ENCODE measurements at places on chromosomes 3 and 15.

GRCh38 chr15:39312984-39313383 lies 267.9 kb upstream of the THBS1 start:
- no peak for DNase-seq

DNA sequence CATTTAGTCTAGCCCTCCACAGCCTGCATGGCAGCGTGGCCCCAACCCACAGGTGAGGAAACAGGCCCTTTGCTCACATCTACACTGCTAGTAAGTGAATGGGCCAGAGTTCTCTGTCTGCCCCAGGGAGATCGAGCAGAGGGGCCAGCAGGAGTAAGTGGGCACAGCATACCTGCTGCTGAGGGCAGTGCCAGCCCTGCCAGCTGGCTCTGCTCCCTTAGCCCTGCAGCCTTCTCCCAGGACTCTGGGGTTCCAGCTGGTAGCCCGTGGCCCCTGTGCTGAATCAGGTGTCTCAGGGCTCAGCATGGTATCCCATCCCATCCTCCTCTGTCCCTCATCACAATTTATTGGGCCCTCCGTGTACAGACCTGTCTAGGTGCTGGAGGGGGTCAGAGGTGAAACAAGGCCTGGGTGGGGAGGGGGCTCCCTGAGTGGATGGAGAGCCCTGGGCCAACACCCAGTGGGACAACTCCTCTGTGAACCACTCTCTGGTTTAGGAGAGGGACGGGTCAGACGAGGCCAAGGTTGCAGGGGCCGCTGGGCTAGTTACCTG lies 101.8 kb downstream of the DNAJB8 start:
- DNase-seq, result no peak

GRCh38 chr3:173538410-173538809 lies 140.9 kb downstream of the NLGN1 start:
- DNase-seq, result no peak

DNA sequence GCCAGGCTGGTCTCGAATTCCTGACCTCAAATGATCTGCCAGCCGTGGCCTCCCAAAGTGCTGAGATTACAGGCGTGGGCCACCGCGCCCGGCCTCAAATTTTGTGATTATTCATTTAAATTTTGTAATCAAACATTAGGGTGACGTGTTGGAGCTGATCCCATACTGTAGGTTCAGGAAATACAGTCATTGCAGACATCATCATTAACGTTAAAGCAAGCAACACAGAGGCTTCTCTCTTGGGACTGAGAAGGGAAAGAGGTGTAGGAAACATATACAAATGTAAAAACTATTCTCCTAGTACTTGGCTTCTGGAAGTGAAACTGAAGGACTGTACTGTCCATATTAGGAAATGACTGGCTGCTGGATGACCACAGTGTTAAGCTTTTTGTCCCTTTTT lies 11.1 kb upstream of the ARID3B start:
- no peak for DNase-seq

DNA sequence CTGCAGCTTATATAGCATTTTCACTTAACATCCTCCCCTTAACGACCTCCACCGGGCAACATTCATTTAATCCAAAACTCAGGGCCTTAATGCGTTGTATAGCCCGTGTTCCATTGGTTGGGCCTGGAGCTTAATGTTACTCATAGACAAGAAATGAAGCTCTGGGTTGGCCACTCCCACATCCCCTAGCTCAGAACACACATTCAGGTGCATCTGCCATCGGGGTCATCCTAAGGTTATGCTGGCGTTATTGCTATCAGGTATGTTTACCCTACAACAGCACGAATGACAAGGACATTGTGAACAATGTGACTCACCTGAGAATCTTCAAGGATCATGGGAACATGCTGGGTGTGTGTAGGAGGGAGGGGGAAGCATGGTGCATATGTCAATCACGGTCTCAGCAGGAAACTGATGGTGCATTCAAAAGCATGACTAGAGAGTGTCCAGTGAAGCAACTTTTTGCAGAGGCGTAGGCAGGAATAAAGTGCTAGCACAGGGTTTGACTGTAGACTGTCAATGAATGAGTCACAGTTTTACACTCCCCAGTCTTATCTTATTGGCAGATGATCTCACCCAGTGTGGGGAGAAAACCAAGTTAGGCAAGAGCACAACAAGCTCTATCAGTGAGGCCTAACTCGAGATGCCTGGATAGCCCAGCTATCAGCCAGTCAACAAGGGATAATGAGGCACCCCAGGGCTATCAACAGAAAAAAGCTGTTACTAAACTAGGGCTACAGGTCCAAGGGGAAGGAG lies 402.1 kb upstream of the MCTP2 start:
- DNase-seq, result peak; percentile 94

DNA sequence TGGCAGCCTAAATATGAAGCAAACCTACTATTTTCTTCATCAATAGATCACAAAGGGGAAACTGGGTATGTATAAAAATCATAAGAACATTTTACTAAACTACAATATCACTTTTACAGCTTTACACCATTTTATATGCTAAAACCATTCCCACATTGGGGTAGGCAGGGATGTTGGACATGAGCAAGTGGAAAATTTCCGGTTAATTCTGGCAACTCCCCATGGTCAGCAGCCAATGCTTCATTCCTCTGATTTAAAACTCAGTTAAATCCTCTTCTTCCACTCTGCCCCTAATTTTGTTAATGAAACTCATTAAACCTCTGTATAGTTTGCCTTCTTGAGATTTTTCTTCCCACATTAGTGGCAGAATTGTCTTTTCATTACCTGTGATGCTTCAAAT lies 552.5 kb upstream of the NECTIN3 start:
- no peak for DNase-seq

DNA sequence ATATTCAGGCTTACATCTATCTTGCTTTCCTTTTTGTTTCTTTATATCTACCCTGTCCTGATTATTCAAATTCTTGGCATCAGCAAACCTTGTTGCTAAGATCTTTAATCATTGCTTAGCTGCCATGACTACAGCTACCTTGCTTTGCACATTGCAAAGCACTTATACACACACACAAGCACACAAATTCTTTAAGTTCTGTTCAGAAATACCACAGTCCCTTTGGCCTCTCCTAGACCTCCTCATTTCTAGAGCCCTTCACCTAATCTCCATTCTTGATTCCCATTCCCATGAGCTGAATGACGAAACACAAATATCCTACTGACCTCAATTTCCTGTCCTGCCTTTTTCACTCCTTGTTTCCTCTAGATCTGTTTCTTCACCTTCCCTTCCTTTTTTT lies 409.6 kb downstream of the UNC13C start:
- no peak for DNase-seq

GRCh38 chr3:30682434-30683155 lies 76.2 kb downstream of the TGFBR2 start:
- no peak for DNase-seq

DNA sequence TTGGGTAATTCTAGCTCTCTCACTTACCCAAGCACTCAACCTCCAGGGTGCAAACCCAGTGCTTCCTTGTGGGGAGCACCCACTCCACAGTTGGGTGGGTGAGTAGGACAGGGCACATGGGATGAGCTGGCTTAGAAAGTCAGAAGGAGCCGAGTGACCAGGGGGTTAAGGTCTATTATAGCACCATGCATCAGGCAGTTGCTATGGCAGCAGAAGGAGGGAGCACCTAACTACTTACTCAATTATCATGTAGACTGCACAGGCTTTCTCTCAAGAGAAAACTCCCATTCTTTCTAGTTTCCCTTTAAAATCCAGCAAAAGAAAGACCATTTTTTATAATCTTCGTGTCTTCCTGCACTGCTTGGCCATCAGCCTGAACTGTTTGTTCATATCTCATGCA lies 163.0 kb downstream of the OCA2 start:
- DNase-seq, result no peak

- DNase-seq, result no peak
Measured at GRCh38 chr15:67835297-67836133, 4.3 kb downstream of the RNU6-1 start.

DNA sequence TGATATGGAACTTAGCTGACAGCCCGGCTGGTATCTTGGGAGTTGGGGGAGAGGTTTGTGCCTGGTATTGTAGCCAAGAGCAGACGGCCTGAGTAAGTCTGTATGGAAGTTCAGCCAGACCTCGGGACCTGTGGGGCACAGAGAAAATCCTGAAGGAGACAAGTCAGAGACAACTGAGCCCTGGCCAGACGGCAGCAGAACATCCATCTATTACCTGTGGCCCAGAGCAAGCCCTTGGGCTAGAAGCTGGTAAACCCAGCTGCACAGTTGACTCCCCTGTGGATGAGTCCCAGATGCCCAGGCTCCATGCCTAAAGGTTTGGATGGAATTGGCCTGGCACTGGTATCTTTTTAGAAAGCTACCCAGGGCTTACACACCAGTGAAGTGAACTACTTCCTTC lies 70.4 kb upstream of the DLG1 start:
- DNase-seq, result no peak

- no peak for DNase-seq
Measured at GRCh38 chr15:66006986-66007385, 137.7 kb downstream of the RAB11A start.

DNA sequence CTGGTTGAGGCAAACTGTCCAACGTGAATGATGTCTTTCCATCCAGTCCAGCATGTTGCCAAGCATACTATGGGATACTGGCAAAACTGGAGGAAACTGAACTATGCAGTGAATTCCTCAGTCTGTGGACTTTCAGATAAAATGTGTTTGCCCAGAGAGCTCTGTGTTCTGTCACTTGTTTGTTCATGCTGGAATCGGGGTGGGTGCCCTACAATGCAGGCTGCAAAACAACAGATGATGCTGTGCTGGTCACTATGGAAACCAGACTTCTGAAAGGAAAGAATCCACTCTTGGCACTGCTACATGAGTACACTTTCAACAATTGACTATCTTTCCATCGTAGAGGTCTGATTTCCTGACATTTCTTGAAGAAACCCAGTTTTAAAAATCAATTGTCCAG lies 272.5 kb upstream of the ARHGEF26 start:
- DNase-seq, result no peak

DNA sequence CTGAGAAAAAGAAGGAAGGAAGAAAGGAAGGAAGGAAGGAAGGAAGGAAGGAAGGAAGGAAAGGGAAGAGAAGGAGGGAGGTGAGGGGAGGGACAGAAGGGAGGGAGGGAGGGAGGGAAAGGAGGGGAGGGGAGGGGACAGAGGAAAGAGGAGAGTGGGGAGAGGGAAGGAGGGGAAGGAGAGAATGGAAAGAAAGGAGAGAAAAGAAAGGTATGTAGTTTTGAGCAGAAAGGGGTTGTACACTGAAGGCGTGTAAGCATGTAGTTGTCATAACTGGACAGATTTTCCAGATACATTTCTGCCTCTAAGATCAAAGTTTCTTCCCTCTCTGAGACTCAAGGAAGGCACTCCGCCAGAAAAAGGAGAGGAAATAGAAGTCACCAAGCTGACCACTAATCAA lies 113.4 kb upstream of the KBTBD8 start:
- no peak for DNase-seq

GRCh38 chr3:55285156-55285555 lies 201.9 kb downstream of the WNT5A start:
- no peak for DNase-seq

DNA sequence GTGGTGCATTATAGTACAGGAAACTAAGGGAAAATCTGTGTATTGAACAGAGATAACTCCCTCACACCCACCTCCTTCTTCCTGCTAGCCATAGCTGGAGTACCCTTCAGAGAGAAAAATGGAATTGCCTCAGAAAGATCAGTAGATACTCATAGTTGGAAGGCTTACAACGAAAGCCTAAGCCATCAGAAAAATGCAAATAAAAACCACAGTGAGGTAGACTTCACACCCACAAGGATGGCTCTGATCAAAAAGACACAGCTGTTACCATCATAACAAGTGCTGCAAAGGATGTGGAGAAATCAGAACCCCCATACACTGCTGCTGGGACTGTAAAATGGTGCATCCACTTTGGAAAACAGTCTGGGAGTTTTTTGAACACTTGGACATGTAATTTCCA lies 7.4 kb upstream of the DLG1 start:
- no peak for DNase-seq

- no peak for DNase-seq
Measured at GRCh38 chr3:38545550-38545949, 49.4 kb downstream of the EXOG start.

- DNase-seq, result no peak
Measured at GRCh38 chr15:90564051-90564450, 34.3 kb downstream of the CRTC3 start.

- DNase-seq, result no peak
Measured at GRCh38 chr3:180063783-180064182, 27.0 kb upstream of the PEX5L start.

DNA sequence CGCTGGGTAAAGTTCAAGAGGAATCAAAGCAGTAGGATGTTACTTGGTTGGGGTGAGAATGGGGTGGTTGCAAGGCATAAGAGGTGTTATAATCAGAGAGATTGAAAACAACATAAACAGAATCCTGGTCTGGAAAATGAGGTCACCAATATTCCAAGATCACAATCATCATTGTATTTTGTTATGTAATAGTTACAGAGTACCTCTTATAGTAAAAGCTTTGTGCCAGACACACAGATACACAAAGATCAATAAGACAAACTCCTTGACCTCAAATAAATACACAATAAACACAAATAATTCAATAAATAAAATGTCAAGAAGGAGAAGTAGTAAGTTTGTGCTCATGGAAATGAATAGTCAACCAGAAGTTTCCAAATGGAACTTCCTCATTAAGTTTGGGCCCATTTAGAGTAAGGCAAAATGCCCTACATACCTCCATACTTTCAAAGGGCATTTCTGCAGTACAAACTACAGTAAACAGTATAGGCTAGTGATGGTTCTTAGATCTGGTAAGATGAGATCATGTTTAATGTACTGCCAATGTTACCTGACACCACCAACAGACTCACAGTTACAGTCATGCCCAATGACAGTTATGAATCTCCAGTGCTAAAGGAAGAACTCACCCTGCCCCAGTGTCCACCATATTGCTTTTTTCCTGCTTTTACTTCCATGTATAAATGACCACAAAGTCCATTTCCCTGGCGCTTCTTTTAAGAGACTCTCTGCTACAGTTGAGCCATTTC lies 93.4 kb downstream of the KCNMB2 start:
- DNase-seq, result no peak

- DNase-seq, result no peak
Measured at GRCh38 chr3:46947981-46948791, 28.4 kb downstream of the CCDC12 start.

GRCh38 chr15:67303490-67304363 lies 49.1 kb downstream of the IQCH start:
- no peak for DNase-seq

GRCh38 chr3:123760817-123761216 lies 123.3 kb downstream of the MYLK start:
- no peak for DNase-seq

DNA sequence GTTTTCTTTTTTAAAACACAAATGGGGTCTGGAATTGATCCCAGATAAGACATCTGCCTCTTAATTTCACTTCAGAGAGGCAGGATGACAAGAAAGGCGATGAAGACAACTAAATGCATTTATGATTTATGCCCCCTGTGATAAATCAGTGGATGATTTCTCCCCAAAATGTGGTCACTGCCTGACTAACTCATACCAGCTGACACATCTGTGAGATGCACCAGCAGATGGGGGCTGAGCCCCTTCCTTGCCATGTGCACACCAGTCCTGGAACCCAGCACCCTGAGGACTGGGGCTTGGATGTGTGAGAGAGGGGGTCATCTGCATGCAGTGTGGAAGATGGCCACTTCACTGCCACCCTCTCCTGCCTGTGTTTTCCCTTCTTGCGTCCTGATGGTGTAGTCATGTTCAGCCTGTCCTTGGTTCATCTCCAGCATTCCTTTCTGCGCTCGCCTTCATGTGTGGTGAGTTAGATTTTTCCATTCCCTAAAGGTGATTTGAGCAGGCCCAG lies 264.3 kb downstream of the LRTM1 start:
- no peak for DNase-seq
